Naive thymus-derived CD8-positive, alpha-beta T cell (primary cell): ENCODE measurements at places on chromosomes 2 and 18. TPM values are rescaled to one million over a fixed set of nuclear protein-coding genes. Genes with fewer than 3 reads are reported as not detected.

Gene COL6A3
- 3.5 TPM for total RNA-seq

Gene IL36A
- 1.2 TPM for total RNA-seq

Gene GALNT13
- total RNA-seq: not detected

Gene OTOS
- total RNA-seq: not detected

Gene NEB
- 1.1 TPM for total RNA-seq

Gene TFCP2L1
- total RNA-seq: not detected

DNA sequence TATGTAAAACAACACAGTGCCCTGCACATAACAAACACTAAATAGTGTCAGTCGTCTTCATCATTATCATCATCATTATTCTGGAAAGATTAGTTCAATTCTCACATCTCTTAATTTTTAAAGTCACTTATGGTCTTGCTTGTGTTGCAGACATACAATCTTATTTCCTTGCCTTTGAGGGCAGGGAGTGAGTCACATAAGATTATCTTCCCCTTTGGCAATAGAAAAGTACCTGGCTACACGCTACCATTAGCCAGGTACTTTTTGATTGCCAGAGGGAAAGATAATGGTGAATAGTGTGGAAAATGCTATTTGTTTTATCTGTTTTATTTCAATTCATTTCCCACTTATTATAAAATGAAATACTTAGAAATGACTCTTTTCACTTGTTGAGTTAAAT is 76.6 kb upstream of the RMDN2 start:
- no peak for DNase-seq
- no peak overlapping the region for H3K27ac ChIP-seq
- no peak overlapping the region for H3K4me3 ChIP-seq
- H3K4me1 ChIP-seq: peaks cover 15% of the 10 kb centered on the region
- no peaks in the 10 kb centered on the region for H3K36me3 ChIP-seq

GRCh38 chr2:240207661-240208060 is 67.2 kb upstream of the OTOS start:
- H3K4me3 ChIP-seq: no peak overlapping the region
- H3K27me3 ChIP-seq: peaks cover 26% of the 10 kb centered on the region
- H3K36me3 ChIP-seq: no peaks in the 10 kb centered on the region
- DNase-seq: no peak

- H3K27me3 ChIP-seq: no peaks in the 10 kb centered on the region
- no peak for DNase-seq
- H3K36me3 ChIP-seq: peaks cover 4% of the 10 kb centered on the region
Observed at GRCh38 chr2:108968619-108969018, 20.4 kb downstream of the EDAR start.

DNA sequence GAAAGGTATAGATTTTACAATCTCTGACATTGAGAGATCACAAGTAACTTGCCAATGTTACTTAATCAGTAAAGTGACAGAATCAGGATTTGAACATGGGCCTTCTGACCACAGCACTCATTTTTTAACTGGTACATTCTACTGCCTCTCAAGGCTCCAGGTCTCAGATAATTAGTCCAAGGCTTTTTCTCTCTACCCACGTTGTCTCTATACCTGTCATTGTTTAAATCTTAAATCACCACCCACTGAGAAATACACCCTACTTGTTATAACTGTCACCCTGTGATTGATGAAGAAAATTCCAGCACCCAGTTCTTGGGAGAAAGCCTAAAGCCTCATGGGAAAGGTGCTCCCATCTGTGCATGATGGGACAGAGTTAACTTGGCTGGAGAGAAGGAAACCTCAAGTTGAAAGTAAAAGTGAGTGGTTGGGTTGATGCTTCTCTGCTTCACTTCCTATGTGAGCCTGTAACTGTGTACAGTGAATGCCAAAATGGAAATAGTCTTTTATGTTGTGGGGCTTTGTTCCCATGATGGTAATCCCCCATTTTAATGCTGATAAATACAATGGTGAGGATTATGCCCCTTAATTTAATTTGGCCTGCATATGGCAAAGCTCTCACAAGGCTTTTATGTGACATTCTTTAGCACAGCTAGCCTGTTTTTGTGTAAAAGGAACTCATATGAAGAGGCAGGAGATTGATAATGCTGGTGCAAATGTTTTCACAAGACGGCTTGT is 190.1 kb upstream of the SP5 start:
- H3K27ac ChIP-seq: no peak overlapping the region
- H3K36me3 ChIP-seq: no peaks in the 10 kb centered on the region
- no peak for DNase-seq
- no peaks in the 10 kb centered on the region for H3K4me1 ChIP-seq
- peaks cover 9% of the 10 kb centered on the region for H3K27me3 ChIP-seq

DNA sequence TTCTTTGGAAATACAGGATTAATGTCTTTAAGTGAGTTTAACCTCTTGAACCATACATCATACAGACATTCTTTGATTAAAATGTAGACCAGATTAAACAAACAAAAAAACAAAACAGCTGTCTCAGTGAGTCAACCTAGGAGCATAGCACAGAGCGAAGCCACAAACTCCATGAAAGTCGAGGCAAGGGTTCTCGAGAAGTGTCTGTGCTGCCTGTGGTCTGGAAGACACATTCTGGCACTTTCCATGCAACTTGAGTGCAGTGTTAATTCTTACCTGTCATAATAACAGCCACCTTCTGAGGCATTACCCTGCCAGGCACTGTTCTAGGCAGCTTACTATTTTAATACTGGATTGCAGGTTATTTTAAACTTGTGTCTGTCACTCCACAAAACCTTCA is 435.5 kb upstream of the MMADHC start:
- no peaks in the 10 kb centered on the region for H3K36me3 ChIP-seq
- no peak overlapping the region for H3K27ac ChIP-seq
- H3K27me3 ChIP-seq: no peaks in the 10 kb centered on the region
- DNase-seq: no peak
- no peaks in the 10 kb centered on the region for H3K4me1 ChIP-seq

DNA sequence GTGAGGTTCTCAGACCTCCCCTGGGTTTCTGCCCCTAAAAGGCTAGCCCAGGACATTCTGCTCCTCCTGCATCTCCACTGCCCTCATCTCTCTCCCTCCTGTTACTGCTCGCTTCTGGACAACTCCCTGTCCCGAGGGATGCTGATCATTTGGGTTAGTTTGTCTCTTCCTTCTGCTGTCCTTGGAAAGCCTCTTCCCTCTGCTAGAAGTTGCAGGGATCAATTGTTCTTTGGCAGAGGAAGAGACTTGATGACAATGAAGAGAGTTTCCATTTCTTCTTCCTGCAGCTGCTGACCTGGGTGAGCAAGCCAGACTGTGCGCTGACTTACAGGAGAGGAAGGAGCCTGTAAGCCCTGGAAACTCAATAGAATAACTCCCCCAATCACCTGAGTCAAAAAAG is 68.9 kb downstream of the RDH14 start:
- H3K27ac ChIP-seq: no peak overlapping the region
- H3K4me1 ChIP-seq: no peaks in the 10 kb centered on the region
- H3K27me3 ChIP-seq: peaks cover 32% of the 10 kb centered on the region
- no peaks in the 10 kb centered on the region for H3K36me3 ChIP-seq
- DNase-seq: no peak

GRCh38 chr2:9187620-9188214 is 18.9 kb upstream of the ASAP2 start:
- H3K27me3 ChIP-seq: peaks cover 17% of the 10 kb centered on the region
- no peak for DNase-seq
- H3K27ac ChIP-seq: no peak overlapping the region
- no peaks in the 10 kb centered on the region for H3K36me3 ChIP-seq
- H3K4me1 ChIP-seq: no peaks in the 10 kb centered on the region
- no peak overlapping the region for H3K4me3 ChIP-seq

DNA sequence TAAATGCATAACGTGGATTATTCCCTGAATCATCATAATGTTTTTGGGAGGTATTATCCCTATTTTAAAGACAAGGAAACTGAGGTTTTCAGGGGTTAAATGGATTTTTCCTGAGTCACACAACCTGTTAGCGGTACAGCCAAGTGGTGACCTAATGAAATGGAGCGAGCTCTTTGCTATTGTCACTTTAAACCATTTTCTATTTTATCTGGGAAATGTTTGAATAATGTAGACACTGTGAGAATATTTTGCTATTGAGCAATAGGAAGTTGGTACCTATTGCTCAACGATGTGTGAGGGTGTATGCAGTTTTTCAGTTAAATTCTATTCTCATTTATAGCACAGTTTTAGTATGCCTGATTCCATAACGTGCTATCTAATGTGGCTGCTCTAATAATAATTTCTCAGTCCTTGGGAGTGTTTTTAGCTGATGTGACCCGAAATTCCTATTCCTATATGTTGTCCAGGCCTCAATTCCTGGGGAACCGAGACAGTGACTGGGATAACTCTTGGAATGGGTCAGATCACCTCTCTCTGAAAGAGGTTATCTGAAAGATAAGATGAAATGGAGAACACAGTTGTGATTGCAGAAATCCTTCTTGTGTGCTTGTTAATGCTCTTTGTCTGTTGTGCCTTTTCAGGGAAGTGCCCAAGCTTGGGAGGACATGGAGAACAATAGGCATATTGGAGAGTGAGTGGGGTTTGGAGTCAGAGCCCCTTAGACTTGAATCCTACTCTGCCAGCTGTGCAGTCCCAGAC is 38.4 kb downstream of the ABCB11 start:
- DNase-seq: no peak
- H3K4me1 ChIP-seq: no peaks in the 10 kb centered on the region
- no peaks in the 10 kb centered on the region for H3K27me3 ChIP-seq
- H3K27ac ChIP-seq: no peak overlapping the region
